Cortex of kidney (tissue), 1 donor: ENCODE measurements at places on chromosomes 1 and 21.

DNA sequence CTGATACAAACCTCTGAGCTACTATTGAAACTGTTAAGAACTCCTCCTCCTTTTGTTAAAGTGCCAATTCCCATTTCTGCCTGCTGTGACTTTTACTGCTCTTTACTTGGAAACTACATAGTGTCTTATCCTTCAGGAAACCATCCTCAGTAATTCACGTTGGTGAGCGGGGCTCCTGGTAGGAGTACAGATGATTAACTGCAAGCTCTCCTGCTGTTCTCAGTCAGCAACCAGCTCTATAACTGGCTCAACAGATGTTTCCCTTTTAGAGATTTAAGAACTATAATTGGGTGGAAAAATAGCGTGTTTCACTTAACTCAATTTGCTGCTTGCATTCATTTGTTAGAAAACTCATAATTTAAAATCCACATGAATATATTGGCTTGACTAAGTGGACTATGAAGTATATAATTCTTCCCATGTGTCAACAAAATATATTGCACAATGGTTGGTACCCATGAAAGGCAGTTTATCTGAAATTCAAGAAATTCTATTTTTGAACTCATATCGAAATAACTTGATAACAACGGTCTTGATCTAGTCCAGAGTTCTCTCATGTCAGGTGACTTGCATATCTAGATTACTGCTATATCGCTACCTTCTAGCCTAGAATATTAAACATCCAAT is 574.0 kb downstream of the KCNT2 start:
- no peak for DNase-seq

GRCh38 chr1:225480825-225481434 is 53.1 kb upstream of the LBR start:
- DNase-seq = no peak

- no peak for DNase-seq
Observed at GRCh38 chr1:155187456-155187891, 13.8 kb downstream of the TRIM46 start.

DNA sequence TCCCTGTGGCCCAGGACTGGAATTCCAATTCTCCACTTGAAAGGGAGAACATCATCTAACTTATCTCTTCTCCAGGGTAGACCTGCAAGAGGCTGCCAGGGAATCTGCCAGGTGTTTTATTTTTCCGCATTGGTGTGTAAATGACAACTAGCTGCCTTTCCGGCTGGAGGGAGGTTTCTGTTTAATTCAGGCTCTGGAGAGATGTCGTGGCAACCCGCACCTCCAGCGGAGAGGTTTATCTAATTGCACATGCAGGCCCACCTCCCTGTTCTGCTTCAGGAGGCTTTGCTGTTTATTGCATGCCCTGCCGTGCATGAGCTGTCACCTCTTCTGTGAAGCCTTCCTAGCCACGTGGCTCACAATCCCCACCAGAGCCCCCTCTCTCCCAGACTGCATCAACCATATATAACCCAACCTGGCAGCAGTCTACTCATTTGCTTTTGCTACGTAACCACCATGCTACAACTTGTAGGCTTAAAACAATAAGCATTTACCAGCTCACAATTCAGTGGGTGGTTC is 151.6 kb downstream of the C1orf94 start:
- DNase-seq = no peak

- no peak for DNase-seq
Observed at GRCh38 chr1:17588048-17588871, 48.8 kb downstream of the ARHGEF10L start.

DNA sequence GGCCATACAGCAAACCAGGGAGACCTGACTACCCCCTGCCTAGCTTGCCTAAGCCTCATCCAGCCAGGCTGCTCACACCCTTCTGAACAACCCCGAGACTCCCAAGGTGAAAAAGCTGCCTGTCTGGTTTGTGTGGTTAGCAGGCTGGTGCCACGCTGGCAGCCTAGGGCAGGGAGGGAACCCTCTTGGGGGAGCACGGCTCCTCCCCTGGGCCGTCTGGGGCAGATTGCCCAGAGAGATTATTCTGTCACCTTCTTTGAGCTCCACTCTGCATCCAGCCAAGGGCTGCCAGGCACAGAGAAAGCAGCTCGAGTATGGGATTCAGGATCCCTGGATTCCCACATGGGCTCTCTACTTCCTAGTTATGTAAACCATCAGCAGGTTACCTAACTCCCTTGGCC is 27.5 kb upstream of the TCEA3 start:
- no peak for DNase-seq

DNA sequence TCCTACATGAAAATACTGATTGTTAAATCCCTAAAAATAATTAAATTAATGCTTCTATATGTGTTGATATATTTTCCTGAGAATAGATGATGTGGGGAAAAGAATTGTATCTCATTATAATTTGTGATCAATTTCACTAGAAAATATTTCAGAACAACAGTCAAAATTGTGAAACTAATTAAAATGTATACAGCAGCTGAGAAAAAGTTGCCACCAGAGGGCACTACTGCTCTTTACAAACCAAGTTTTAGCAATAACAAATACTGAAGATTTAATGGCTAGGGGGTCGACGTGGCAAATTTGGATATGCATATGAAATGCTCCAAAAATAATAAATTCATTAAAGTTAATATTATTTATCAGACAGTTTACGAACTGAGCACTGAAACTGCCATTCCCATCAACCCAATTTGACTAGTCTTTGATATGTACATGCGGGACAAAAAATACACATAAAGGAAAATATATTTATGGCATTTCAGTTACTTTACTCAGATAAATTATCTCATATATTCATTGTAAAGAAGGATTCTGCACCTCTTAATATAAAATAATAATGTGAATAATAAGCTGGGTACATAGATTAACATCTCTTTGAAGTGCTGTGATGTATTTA is 96.3 kb upstream of the TMPRSS15 start:
- no peak for DNase-seq
